Astrocyte of the cerebellum (primary cell): ENCODE measurements at places on chromosomes 11 and 22.

DNA sequence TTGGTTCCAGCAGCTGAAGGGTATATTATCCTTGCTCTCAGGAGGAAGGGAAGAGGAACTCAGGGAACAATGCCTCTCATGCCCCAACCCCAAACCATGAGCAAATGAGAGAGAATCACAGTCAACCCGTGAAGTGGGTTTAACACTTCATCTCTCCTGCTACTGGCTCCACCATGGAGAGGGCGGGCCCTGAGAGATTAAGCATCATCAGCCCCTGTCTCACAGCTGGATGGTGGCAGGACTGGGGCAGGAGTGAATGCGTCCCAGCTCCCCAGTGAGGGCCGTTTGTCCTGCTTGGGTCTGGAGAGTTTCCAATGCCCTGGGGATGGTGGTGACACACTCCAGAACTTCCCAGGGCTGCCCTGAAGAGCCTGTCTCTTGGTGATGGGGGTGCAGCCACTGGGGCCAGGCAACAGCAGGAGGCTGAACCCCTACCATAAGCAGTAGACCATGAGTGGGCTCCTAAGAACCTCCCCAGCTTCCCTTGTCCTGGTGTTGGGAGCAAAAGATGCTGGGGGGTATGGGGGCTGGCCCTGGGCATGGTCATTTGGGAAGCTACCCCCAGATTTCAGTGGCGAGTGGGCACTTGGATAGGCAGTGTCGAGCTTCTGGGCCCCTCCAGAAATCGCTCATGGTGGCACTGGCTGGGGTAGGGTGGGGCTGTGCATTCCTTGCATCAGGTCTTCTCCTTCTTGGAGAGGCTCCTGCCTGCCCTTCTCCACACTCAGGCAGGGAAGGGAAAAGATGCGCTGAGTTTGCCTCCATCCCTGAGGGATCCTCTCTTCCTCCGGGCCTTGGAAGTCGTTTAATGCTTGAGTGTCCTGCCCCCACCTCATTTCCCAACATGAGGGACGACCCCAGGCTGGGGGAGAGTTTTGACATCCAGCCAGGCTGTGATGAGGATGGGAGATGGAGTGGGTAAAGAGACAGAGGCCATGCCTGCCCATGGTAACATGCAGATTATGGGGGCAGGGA lies 157.5 kb downstream of the ST3GAL4 start:
- DNase-seq, result no peak

GRCh38 chr11:77205467-77206263 lies 77.6 kb downstream of the MYO7A start:
- no peak for DNase-seq

GRCh38 chr22:35192129-35192918 lies 65.0 kb upstream of the HMGXB4 start:
- DNase-seq, result no peak

- no peak for DNase-seq
Observed at GRCh38 chr22:20965104-20965887, 1.8 kb upstream of the AIFM3 start.

DNA sequence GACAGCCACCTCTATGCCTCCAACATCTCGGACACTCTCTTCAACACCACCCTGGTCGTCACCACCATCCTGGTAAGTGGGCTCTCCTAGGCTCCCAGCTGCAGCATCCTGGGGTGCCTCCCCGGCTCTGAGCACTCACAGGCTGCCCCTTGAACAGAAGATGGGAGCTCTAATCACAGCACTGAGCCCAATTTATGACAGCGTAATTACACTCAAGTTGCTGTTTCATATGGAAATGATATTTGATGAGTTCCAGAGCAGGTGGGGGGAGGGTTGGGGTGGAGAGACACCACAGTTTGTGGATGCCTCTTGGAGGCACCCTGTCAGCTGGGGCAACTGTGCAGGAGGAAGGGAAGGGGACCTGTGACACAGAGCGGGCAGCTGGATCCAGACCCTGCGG lies 125.3 kb upstream of the TBCEL start:
- DNase-seq, result no peak

GRCh38 chr11:65448418-65449105 lies 26.0 kb downstream of the NEAT1 start:
- DNase-seq, result no peak

- no peak for DNase-seq
Observed at GRCh38 chr11:47987310-47987709, 7.0 kb downstream of the PTPRJ start.

GRCh38 chr11:11324090-11324489 lies 29.0 kb downstream of the CSNK2A3 start:
- no peak for DNase-seq

DNA sequence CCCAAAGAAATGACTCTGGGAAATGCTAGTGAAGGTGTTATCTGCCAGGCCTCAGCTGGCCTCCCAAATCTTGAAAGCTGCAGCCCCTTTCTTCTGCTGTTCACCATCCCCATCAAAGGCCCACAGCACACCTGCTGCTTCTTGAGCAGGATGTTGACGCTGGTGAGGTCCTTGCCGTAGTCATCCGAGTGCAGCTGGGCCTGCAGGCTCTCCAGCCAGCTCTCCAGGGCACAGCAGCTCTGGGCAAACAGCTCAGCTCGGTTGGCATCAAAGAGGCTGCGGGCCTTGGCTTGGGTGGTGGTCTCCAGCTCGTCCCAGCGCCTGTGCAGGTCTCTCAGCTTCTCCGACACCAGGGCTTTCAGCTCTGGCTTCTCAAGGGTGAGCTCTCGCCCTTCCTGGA lies 18.5 kb upstream of the RBM4B start:
- DNase-seq, result no peak

DNA sequence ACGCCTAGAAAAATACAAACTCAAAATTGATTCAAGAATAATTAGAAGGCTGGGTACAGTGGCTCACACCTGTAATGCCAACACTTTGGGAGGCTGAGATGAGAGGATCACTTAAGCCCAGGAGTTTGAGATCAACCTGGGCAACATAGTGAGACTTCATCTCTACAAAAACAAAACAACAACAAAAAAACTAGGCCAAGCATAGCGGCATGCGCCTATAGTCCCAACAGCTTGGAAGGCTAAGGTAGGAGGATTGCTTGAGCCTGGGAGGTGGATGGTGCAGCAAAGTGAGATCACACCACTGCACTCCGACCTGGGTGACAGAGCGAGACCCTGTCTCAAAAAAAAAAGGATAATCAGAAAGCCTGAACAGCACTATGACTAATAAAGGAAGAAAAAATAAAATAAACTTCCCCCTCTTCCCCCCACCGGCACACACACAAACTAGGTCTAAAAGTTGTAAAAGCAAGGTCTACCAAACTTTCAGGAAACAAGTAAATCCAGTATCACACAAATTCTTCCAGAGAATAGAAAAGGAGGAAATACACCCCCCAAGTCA lies 35.8 kb downstream of the RRAS2 start:
- no peak for DNase-seq

- DNase-seq, result no peak
Observed at GRCh38 chr22:48647606-48648515, 1179.8 kb downstream of the BRD1 start.

DNA sequence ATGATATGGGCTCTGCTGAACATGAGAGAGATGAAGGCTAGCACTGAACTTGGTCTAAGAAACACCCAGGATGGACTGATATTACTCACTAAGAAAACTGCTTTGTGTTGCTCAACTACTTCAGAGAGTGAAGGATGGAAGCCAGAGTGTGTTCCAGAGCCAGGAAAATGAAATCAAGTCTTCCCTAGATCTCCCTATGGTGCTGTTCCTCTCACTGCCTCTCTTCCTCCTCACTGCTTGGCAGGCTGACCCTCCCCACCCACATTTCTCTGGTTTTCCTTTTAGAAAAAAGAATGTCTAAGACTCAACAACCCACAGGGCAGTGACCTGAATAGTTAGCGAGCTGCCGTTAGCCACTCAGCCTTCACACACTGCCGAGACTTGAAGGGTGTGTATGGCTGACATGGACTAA lies 65.6 kb downstream of the CCDC81 start:
- peak; percentile 11 for DNase-seq

GRCh38 chr11:94638902-94639373 lies 71.8 kb downstream of the PIWIL4 start:
- DNase-seq, result no peak

DNA sequence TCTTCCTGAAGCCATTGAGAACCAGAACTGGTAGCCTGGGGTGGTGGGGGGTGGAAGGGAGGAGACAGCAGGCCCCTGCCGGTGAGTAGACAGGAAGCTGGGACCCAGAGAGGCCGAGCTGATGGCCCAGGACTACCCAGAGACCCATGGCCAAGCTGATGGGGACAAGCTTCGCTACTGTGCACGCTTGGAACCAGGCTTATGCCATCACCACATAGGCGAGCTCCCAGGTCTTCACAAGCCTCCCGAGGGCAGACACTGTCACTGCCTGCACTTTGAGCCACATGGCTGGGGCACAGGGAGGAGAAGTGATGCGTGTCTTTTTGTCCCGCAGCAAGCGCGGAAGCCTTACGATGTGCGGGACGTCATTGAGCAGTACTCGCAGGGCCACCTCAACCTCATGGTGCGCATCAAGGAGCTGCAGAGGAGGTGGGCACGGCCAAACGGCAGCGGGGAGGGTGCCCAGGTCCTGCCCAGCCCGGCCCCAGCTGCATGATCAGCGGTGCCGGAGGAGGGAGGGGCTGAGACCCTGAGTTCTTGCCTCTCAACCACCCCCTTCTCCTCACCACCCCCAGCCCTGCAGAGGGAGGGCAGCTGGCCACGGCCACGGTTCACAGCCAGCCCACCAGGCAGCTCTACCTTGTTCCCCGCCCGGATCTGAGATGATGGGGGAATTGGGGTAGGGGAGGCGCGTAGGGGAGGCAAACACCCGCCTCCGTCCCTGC lies 76.0 kb upstream of the KCNQ1OT1 start:
- DNase-seq, result no peak

DNA sequence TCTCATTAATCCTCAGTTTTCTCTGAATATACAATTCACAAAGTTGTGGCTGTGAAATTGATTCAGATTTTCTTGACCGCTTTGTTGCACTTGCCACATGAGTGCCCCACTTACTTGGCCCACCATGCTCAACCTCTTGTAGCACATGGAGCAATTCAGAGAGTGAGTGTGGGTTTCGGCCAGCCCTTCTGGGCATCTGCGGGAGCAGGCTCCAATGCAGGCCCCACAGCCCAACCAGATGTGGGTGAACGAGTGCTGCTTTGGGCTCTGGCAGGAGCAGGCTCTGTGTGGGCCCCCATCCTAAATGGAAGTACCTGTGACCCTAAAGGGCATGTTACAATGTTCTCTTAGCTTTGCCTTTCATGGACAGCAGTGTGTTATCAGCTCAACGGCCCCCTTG lies 2338.6 kb downstream of the LRRC4C start:
- DNase-seq, result no peak
